Activated T-cell treated with anti-CD3 and anti-CD28 coated beads for 1 hour (primary cell): ENCODE measurements at places on chromosomes 5 and 9.

DNA sequence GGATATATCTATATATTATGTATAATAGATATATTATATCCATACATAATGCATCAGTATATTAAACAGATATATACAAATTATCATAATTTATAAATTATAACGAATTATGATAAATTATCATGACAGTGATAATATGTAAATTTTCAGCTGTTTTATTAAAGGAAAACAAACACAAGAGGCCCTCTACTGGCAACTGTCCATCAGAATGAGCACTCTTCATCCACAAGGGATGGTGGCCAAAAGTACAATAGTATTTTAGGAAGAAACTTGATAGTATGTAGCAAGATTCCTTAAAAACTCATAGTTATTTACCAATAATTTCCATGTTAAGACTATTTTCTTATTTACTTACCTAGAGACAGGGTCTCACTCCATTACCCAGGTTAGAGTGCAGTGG, 113.3 kb upstream of the LPAR1 start:
- DNase-seq = no peak

- no peak for DNase-seq
These were observed 1070.2 kb upstream of the ACO1 start for GRCh38 chr9:31314241-31314640.

DNA sequence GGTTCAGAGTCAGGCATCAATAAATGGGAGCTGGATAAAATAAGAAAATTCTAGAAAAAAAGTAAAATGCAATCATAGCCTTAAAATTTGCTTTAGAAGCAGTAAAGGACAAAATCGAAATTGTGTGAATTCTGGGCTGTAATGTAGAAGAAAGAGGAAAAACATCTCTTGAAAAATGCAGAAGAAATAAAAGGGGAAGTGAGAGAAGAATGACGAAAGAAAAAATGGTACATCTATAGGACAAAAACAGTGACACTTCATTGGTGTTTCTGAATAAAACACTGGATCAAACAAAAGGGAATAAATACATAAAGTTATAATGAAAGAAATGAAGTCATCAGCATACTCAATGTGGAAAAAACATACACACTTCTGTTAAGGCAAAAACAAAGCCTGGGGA, 642.3 kb downstream of the ACTL7B start:
- no peak for DNase-seq

- DNase-seq = no peak
These were observed 226.3 kb downstream of the AOPEP start for GRCh38 chr9:94952565-94953373.

DNA sequence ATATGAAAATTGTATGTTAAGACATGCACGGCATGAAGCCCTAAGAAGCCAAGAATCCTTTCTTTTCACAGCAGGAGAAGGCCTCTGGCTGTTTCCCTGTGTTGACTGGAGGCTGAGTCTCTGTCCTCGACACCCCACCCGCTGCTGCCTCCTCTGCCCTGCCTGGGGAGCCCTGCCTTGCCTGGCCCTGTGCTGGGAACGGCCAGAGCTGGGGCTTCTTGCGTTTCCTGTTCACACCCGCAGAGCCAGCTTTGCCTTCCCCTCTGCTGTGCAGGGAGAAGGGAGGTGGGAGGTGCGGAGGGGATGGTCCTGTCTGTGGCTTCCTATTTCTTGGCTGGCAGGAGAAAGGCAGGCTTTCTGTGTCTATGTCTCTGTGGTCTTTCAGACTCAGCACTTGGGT, 6.9 kb upstream of the GMCL2 start:
- no peak for DNase-seq

- DNase-seq = no peak
These were observed 28.7 kb upstream of the PALM2AKAP2 start for GRCh38 chr9:109751253-109751652.

DNA sequence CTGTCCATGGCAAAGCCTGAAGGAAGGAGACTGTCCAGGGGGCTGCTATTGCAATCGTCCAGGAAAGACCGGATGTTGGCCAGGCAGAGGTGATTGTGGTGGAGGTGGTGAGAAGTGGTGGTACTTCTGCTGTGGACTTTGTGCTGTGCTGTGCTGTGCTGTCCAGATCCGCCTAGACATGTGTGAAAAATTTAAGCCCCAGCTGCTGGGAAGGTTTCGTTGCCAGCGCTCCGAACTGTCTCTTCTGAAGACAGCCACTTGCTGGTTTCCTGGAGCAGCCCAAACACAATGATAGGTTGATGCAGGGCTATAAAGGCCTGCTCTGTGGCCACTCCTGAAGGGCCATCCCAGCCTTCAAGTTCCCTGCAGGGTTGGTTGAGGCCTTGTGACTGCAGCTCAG, 223.0 kb upstream of the MPDZ start:
- no peak for DNase-seq

GRCh38 chr5:104361932-104362331, 799.3 kb upstream of the NUDT12 start:
- no peak for DNase-seq

DNA sequence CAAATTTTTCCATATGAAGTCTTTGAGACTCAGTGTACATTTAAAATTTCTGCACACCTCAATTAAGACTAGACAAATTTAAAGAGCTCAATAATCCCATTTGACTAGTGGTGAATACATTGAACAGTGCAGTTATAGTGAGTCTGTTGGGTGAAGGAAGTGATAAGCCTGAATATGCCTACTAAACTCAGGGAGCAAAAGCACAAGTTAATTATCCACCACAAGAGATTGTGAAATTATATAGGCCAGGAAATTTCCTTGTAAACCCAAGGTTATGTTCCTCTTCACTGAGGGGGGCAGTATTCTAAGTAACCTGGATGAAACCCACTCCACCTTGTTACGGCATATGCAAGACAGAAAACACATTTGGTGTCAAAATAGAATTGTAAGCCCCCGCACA, 612.9 kb upstream of the DAB2 start:
- no peak for DNase-seq

DNA sequence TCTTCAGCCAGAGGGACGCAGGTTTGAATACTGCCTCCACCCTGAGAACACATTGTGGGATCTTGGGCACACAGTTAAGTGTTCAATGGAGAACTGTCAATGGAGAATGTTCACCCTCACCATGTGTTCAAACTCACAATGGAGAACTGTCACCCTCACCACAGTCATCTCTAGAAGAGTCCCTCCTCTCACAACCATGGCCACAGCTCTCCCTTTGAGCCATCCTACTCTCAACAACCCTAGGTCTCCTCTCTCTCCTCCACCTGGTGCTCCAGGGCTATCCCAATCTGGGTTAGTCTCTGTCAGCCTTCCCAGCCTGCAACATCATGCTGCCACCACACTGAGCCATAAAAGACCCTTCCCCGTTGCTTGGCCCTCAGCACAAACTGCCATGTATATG, 36.3 kb upstream of the HAND1 start:
- no peak for DNase-seq

- no peak for DNase-seq
These were observed 7.3 kb downstream of the CSF1R start for GRCh38 chr5:150078802-150079689.

GRCh38 chr5:66361070-66361469, 217.0 kb downstream of the SREK1 start:
- no peak for DNase-seq

DNA sequence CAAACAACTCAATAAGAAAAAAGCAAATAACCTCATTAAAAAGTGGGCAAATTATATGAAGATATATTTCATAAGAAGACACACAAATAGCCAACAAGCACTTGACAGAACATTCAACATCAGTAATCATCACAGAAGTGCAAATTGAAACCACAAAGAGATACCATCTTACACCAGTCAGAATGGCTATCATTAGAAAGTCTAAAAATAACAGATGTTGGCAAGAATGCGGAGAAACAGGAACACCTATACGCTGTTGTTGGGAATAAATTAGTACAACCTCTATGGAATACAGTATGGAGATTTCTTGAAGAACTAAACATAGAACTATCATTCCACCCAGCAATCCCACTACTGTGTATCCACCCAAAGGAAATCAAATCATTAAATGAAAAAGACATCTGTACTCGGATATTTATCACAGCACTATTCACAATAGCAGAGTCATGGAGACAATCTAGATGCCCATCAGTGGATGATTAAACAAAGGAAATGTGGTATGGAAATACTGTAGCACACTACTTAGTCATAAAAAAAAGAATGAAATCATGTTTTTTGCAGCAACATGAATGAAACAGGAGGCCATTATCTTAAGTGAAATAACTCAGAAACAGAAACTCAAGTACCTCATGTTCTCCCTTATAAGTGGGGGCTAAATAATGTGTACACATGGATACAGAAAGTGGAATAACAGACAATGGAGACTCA, 106.8 kb upstream of the FST start:
- no peak for DNase-seq

DNA sequence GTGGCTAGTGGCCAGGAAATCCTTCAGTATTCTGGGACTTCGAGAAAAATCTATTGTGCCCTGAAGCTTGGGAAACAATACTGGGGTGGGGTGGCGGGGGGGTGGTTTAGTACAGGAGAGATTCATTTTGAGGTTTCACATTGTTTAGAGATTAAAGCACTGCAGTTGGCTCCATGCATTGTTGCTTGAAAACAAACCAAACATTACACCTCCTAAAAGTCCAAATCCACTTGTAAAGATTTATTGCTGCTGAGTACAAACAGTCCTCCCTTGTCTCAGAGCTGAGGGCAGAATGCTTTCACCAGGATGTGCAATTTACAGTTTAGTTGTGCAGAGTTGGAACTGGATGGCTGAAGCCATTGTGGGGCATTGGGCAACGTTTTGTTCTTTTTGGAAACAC, 49.4 kb downstream of the GGTA1 start:
- DNase-seq = no peak

DNA sequence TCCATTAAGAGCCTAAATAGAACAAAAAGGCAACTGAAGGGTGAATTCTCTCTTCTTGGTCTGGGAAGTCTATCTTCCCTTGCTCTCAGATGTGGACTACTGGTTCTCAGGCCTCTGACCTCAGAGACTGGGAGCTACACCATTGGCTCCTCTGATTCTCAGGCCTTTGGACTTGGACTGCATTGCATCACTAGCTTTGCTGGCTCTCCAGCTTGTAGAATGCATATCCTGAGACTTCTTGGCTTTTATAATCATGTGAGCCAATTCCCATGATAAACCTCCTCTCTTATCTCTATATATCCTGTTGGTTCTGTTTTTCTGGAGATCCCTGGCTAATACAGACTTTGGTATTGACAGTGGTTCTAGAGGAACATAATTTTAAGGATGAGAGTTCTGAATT, 89.8 kb downstream of the PSAT1 start:
- no peak for DNase-seq

- DNase-seq = no peak
These were observed 157.5 kb downstream of the TRIM32 start for GRCh38 chr9:116844621-116845020.

DNA sequence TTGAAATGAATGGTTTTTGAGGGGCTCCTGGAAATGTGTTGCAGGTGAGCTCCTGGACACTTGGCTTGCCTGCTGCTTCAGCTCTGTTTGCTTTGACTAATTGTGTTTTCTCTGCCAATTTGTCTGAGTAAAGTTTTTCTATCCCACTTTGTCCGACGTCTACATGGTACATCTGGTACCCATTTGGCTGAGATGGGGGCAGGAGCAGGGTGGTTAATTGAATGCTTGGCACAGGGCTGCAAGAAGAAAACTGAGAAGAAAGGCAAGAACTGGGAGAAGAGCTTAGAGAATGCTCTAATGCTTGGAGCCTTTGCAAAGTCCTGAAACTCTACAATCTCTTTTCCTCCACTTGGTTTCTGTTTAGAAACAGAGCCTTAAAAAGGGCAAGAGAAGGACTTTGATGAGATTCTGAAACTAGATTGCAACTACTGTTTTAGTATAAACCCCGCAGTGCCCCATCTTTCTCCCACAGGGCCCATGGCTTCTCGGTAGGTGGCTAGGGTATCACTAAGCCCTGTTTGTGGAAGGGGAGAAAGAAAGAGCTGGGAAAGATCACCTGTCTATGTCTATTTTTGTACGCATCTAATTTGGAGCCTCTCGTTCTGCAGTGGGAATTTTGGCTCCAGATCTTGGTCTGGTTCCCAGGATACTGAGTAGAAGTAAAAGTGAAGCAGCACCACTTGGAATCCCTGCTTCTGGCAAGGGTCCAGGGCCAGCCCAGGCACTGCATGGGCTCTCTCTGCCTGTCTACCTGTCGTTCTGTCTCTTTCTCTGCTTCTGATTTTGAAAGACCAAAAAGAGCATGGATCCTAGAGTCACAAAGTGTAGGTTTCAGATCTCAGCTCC, 214.4 kb downstream of the SEMA6A start:
- DNase-seq = no peak

- DNase-seq = no peak
These were observed 66.0 kb downstream of the FRMD3 start for GRCh38 chr9:83472221-83472665.
